ENCODE measurements at places on chromosomes 1 and 21. TPM values are rescaled to one million over a fixed set of nuclear protein-coding genes. Genes with fewer than 3 reads are reported as not detected.
A peak's percentile ranks its signal among the peaks of the same experiment; 100 is the strongest.

DNA sequence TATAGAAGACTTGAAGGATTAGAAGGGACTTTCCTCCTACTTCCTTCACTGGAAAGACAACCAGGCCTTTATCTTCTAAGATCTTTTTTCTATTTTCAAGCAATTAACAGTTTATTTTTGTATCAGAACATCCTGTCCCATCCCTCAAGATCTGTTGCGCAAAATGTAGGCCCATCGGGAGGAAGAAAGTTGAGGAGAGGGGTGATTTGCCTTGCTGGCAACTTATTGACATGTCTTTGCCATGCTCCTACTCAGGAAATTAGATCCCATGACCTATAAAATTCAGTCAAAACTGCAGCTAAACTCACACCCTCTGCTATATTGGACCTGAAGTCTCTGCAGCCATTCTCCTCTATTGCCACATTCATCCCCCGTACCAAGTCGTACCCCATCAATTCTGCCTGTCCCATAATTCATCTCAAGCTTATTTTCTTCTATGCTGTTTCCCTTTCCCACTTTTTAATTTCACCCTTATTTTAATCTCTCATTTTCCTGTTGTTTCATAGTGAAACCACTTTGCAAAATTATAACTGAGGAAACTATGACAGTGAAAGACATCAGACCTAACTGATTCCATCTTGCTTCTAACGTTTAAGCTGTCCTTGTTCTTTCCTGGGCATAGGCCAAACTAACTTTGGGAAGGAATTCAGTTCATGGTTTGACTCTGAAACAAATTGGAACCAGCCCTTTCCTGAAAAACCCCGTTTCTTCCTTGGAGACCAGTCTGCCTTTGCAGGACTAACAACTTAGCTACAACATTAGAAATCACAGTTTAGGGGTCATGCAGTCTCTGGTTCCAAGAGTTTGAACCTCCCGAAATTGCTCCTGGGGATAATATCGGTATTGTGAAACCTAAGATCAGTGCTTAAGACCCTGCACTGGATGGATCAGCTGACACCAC, 195.7 kb upstream of the PTBP2 start:
- H3K4me3 ChIP-seq: no peak overlapping the region
- no peak for DNase-seq
- no peak overlapping the region for H3K27ac ChIP-seq

- peak overlapping the region; percentile 59 for H3K27ac ChIP-seq
- no peaks in the 10 kb centered on the region for H3K36me3 ChIP-seq
- peak overlapping the region; percentile 16 for H3K4me3 ChIP-seq
- H3K27me3 ChIP-seq: peaks cover 1% of the 10 kb centered on the region
Measured at GRCh38 chr1:67735806-67736627, 51.0 kb downstream of the GADD45A start.

DNA sequence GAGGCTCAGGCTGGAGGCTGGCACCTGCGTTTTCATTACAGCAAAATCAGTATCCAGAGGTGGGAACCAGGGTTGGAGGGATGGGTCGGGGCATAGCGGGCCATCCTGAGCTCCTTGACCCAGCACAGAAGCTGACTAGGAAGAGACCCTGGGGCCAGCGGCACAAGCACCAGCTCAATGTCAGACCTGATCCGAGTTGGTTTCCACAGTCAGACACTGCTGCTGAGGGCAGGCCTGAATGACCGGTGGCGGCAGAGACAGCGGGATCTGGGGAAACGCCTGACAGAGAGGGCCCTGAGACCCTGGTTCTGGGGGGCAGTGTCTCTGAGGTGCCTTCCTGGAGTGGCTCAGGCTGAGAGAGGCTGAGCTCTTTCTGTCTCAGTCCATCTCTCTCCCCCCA, 162.0 kb upstream of the C1orf174 start:
- no peak for DNase-seq
- H3K4me3 ChIP-seq: no peak overlapping the region
- no peak overlapping the region for H3K27ac ChIP-seq
- H3K36me3 ChIP-seq: no peaks in the 10 kb centered on the region
- H3K4me1 ChIP-seq: no peaks in the 10 kb centered on the region
- H3K27me3 ChIP-seq: no peaks in the 10 kb centered on the region

DNA sequence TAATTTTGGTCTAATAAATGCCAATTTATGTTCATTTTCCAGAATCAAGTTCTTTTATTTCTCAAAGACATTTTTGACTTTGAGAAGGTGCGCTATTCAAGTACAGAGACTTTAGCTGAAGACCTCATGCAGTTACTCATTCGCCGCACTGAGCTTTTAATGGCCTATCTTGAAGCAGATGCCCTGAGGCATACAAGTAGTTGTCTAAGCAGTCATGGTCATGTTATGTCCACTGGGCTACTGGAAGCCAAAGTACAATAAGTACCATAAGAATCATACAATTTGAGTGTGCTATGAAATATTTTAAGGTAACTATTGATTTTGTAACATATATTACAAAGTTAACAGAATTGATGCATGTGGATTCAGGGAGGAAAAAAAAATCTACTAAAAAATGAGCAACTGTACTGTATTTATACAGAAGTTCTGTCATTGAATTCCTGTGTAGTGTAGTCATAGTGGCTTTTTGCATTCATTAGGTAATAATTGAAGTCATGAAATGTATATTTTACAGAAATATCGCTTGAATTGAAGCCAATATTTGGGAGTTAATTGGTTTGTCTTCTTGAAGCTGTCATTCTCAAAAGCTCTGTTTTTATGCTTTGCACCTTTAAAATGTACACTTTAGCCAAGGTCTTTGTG, 13.5 kb upstream of the NEXN start:
- H3K4me1 ChIP-seq: no peaks in the 10 kb centered on the region
- no peaks in the 10 kb centered on the region for H3K27me3 ChIP-seq
- peaks cover 5% of the 10 kb centered on the region for H3K36me3 ChIP-seq
- DNase-seq: no peak
- H3K27ac ChIP-seq: no peak overlapping the region

ANKRD35 gene
- 0.52 TPM for total RNA-seq

- no peaks in the 10 kb centered on the region for H3K36me3 ChIP-seq
- H3K27ac ChIP-seq: no peak overlapping the region
- no peak for DNase-seq
- no peaks in the 10 kb centered on the region for H3K4me1 ChIP-seq
- H3K4me3 ChIP-seq: no peak overlapping the region
Measured at GRCh38 chr1:213523781-213524398, 463.9 kb upstream of the PROX1 start.

DPYD gene
- 17.9 TPM for total RNA-seq

GRCh38 chr1:231062500-231063270, 22.6 kb upstream of the FAM89A start:
- H3K4me1 ChIP-seq: no peaks in the 10 kb centered on the region
- H3K36me3 ChIP-seq: no peaks in the 10 kb centered on the region
- DNase-seq: no peak

ADAMTS5 gene
- total RNA-seq: not detected

DNA sequence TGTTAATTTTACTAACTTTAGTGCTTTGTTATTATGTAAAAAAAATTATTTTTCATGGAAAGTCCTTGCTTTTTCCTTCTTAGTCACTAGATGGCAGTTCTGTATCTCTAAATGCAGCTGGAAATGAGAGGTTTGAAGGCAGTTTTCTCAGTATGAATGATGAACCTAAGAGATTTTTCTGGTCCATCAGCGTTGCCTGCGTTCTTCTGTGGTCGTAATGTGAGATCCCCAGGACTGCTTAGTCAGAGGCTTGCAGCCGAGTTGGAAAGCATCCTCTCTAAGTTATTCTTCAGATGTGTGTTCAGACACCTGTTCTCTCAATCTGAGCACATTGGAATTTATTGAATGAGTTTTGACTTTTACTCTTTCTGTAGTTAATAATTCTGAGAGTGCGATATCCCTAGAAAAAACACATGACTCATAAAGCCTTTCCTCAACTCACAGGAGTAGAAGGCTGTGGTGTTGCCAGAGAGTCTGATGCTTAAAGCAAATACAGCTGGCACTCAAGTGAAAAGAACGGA, 99.3 kb downstream of the FMN2 start:
- H3K4me3 ChIP-seq: no peak overlapping the region
- H3K4me1 ChIP-seq: no peaks in the 10 kb centered on the region
- H3K27me3 ChIP-seq: no peaks in the 10 kb centered on the region
- H3K36me3 ChIP-seq: no peaks in the 10 kb centered on the region

GRCh38 chr1:187921426-187921825, 1092.7 kb downstream of the PLA2G4A start:
- no peak overlapping the region for H3K4me3 ChIP-seq
- no peaks in the 10 kb centered on the region for H3K4me1 ChIP-seq
- no peak for DNase-seq
- no peaks in the 10 kb centered on the region for H3K36me3 ChIP-seq
- H3K27me3 ChIP-seq: no peaks in the 10 kb centered on the region

GRCh38 chr1:4481451-4481850, 173.0 kb upstream of the AJAP1 start:
- no peak overlapping the region for H3K4me3 ChIP-seq
- H3K4me1 ChIP-seq: no peaks in the 10 kb centered on the region
- H3K27ac ChIP-seq: no peak overlapping the region
- no peak for DNase-seq
- H3K36me3 ChIP-seq: no peaks in the 10 kb centered on the region
- H3K27me3 ChIP-seq: no peaks in the 10 kb centered on the region

DNA sequence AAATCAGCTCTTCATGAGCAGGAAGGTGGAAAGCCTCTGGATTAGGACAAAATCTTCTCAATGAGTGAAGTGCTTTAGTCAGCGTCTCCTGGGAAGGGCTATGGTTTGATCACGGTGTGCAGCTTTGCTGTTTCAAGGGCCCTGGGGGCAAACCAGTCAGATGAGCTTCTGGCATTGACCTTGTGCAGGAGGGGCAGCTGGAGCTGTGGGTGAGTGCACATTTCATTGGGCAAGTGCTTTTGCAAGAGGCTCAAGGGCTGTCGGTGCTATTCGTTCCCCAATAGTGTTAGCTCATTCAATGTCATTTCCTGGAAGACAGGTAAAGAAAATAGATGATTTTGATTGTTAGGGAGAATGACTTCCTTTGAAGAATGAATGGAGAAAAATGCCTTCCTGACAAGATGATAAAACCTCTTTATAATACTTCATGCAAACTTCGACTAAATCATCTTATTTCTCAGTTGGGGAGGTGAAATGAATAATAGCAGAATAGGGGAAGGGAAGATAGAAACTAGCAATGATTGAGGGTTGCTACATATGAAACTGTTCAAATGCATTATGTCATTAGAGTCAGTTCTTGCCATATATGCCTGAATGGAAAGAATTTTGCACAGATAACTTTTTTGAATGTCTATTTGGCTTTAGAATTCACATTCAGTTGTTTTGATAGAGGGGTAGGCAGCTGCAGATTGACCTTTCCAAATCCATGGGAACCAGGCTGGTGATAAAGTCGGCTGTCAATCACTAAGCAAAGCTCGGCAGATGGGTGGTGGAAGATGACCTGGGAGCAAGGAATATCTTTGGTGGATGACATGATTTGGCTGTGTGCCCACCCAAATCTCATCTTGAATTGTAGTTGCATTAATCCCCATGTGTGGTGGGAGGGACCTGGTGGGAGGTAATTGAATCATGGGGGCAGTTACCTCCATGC, 12.9 kb upstream of the DISC1 start:
- H3K27me3 ChIP-seq: peaks cover 8% of the 10 kb centered on the region
- DNase-seq: no peak
- peak overlapping the region; percentile 92 for H3K27ac ChIP-seq
- peaks cover 18% of the 10 kb centered on the region for H3K36me3 ChIP-seq
- peak overlapping the region; percentile 69 for H3K4me3 ChIP-seq
- peaks cover 55% of the 10 kb centered on the region for H3K4me1 ChIP-seq

GRCh38 chr1:71733121-71733520, 549.2 kb downstream of the NEGR1 start:
- no peak for DNase-seq
- H3K27me3 ChIP-seq: no peaks in the 10 kb centered on the region
- no peak overlapping the region for H3K27ac ChIP-seq
- no peak overlapping the region for H3K4me3 ChIP-seq

KCNA3 gene
- total RNA-seq: 38.1 TPM

CFHR1 gene
- not detected for total RNA-seq

GRCh38 chr21:45590726-45591618, 48.7 kb upstream of the SLC19A1 start:
- no peak overlapping the region for H3K4me3 ChIP-seq
- peaks cover 4% of the 10 kb centered on the region for H3K36me3 ChIP-seq
- no peak overlapping the region for H3K27ac ChIP-seq
- H3K4me1 ChIP-seq: no peaks in the 10 kb centered on the region
- peak; percentile 56 for DNase-seq

- H3K36me3 ChIP-seq: peaks cover 14% of the 10 kb centered on the region
- no peaks in the 10 kb centered on the region for H3K27me3 ChIP-seq
- H3K27ac ChIP-seq: no peak overlapping the region
- no peak for DNase-seq
Measured at GRCh38 chr1:236455243-236455642, 61.2 kb downstream of the EDARADD start.

- no peak overlapping the region for H3K4me3 ChIP-seq
- no peak for DNase-seq
- H3K36me3 ChIP-seq: no peaks in the 10 kb centered on the region
- H3K4me1 ChIP-seq: no peaks in the 10 kb centered on the region
- H3K27ac ChIP-seq: no peak overlapping the region
Measured at GRCh38 chr1:2353551-2354438, 37.6 kb downstream of the MORN1 start.

LCE6A gene
- total RNA-seq: not detected

DNA sequence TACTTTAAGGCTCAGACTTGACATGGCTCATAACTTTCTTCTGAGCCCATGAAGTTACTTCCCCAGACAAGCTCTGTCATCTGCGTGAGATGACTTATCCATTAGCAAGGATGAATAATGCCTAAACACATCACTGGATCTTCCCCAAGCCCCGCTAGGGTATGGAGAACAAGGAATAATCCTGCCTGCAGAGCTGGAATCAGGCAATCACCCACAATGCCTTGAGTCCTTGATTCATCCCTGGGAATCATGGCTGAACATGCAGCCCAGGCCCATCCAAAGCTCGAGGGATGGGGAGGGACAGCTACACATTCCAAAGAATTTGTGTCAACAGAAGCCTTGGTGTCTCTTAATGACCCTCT, 131.7 kb downstream of the PSMG1 start:
- H3K36me3 ChIP-seq: no peaks in the 10 kb centered on the region
- H3K4me1 ChIP-seq: no peaks in the 10 kb centered on the region
- H3K27ac ChIP-seq: no peak overlapping the region
- no peak overlapping the region for H3K4me3 ChIP-seq
- H3K27me3 ChIP-seq: no peaks in the 10 kb centered on the region
